ENCODE measurements at places on chromosomes 4 and X. TPM values are rescaled to one million over a fixed set of nuclear protein-coding genes. Genes with fewer than 3 reads are reported as not detected.

C4orf46 gene
- total RNA-seq = 7.7 TPM

TEC gene
- 3.6 TPM for total RNA-seq

COMMD8 gene
- 24.6 TPM for total RNA-seq

HSD17B13 gene
- total RNA-seq = not detected

RNF150 gene
- 0.75 TPM for total RNA-seq

ETDB gene
- not detected for total RNA-seq

SLC10A6 gene
- not detected for total RNA-seq

RRH gene
- not detected for total RNA-seq

TRAM1L1 gene
- total RNA-seq = 6.8 TPM
